Stimulated activated CD4-positive, alpha-beta T cell treated with anti-CD3 and anti-CD28 coated beads, Interleukin-12 subunit alpha, Interleukin-12 subunit beta, amount 100 ng/mL, for 4 hours (primary cell): ENCODE measurements at places on chromosomes 7 and 10.

- no peak for DNase-seq
Measured at GRCh38 chr10:107481881-107482280, 317.4 kb upstream of the SORCS1 start.

GRCh38 chr10:54139819-54140428 lies 661.1 kb downstream of the PCDH15 start:
- no peak for DNase-seq

DNA sequence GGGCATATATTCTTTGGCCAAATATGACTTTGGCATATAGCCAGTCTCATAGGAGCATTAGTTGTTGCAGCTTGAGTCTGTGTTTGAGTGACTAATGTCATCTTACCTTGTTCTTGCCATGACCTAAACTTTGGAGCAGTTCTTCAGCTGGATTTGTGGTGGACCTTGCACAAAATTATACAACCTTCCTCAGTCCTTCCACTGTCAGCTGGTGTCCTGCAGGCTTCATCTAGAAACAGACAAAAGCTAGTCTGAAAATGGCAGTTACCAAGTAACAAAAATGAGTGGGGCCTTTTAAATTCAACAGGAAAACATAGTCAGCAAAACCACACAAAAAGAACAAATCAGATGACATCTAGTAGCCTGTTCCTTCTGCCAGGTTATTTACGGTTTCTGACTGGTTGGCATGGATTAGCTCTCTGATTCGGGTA lies 59.5 kb upstream of the HECTD2 start:
- DNase-seq, result no peak

GRCh38 chr10:76024460-76025123 lies 593.2 kb downstream of the LRMDA start:
- DNase-seq, result no peak

DNA sequence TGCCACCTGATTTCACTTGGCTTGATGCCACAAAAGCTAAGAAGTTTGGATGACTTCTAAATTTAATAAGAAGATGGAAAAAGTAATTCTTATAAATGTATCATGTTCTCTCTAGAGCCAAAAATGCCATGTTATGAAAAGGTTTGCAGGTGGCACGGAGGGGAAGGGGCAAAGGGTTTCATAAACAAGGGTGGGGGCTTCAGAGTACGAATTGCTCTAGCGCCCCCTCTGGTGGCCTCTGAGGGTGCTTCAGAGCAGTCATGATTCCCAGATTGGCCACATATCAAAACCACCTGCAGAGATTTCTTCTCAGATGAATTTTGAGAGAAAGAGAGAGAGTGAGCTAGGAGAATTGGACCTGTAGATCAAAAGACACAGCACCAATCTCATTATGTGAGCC lies 208.6 kb upstream of the YAE1 start:
- DNase-seq, result no peak

DNA sequence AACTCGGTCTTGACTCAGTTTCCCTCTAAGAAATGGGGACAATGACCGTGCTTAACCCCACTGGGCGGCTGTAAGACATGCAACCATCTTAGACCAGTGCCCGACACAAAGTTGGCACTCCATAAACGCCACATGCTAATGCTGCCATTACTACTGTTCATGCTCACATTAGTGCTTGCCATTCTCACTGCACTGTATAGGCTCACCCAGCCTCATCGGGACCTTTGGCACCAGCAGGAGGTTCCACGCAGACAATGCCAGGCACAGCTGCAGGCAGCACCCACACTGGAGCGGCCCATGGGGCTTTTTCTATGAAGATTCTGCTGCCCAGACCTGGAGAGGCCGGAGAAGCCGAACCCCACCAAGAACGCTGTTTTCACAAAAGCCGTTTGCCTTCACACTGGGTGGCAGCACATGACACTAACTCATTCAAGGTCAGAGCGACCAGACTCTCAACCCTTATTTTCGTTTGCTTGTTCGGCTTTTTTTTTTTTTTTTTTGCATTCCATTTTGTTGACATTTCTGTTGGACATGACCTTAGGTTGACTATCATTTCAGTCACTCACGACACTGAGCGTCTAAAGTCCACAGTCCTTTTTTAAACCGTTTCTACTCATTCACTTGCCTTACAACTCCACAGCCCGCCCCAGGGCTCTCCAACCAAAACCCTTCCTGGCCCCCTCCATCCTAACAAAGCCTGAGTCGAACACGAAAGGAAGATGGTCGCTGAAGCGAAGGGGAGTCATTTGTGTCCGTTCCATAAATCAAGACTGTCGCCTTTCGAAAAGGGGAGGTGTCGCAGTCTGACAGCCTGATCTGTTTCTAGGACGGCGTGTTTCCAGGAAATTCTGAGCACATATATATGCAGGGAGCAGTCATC lies 124.4 kb upstream of the RNF32 start:
- no peak for DNase-seq

GRCh38 chr10:22159979-22160378 lies 57.8 kb downstream of the EBLN1 start:
- no peak for DNase-seq

GRCh38 chr7:73881352-73882046 lies 20.5 kb downstream of the TMEM270 start:
- no peak for DNase-seq

DNA sequence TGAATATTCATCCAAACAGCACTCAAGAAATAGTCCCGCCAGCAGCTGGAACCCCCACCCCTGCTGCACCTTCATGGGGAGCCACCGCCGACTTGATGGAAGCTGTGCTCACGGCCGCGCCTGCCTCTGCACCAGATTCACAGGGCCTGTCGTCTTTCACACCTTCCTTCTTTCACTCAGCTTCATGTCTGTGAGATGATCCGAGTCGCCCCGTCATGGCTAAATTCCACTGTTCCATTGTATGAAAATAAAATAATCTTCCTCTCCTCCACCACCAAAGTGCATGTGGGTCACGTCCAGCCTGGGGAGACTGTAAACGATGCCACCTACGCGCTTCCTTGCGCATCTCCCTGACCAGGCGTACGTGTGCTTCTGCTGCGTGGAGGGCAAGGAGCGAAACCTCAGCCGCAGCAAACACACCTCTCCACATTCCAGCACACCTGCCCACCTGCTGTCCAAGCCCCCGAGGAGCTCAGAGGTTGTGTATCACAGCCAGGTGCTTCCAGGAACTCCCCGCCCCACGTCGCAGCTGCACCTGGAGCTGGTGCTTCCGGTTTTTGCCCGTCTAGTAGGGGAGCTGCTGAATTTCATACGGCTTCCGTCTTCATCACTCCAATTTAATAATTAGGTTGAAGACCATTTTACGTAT lies 137.0 kb downstream of the PTPRN2 start:
- no peak for DNase-seq

DNA sequence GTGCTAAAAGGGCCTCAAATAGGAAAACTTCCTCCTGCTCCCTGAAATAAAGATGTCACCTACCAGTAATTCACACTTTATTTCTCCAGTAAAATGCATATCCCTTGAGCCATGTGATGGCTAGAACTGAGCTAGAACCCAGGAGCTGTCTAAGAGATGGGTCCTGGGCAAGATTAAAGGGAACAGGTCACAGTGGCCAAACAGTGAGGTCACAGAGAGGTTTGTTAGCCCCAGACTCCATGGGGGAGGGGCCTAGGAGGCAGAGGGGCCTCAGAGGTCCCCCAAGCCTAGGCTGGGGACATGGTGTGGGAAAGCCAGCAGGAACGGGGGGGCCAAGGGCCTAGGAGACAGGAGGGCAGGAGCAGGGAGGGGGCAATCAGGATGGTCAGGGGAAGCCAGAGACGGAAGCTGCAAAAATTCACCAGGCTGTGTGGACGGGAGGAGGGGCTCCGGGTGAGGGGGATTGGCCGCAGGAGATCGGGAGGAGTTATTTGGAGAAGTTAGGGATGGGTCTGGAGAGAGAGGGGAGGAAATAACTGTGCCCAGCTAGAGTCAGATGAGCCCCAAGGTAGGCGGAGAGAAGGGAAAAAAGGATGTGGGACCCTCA lies 3.3 kb downstream of the FBXO24 start:
- no peak for DNase-seq

- no peak for DNase-seq
Measured at GRCh38 chr10:120184547-120185337, 272.3 kb upstream of the PLPP4 start.

DNA sequence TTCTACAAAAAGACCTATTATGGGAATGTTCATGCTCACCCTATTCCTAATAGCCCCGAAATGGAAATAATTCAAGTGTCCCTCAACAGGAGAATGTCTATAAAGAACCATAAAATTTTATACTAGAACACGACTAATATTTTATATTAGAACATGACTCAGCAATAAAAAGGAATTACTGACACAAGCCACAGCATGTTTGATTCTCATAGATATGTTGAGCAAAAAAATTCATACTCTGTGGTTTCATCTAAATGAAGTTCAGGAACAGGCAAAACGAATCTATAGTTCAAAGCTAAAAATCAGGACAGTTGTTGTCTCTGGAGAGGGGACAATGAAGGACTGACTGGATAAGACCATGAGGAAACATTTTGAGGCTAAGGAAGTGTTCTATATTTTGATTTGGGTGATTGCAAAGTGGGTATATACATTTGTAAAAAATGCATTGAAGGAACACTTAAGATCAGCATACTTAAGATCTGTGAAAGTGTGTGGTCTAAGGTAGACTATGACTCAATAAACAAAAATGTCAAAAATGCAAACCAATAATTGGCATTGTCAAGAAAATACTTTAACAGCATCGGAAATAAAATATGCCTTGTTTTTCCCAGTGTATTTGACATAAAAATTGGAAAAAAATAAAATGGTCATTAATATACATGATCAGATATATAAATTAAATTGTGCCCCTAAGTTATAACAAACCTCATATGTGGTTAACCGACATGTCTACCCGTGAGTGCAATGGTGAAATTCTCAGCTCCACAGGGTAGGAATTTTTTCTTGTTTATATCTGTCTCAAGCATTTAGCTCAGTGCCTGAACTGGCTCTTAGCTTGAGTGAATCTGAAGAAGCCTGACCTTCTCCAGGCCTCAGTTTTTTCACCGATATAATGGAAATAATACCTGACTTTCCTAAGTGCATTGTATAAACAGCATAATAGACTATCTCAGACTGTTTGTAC lies 124.9 kb upstream of the CTTNBP2 start:
- no peak for DNase-seq

DNA sequence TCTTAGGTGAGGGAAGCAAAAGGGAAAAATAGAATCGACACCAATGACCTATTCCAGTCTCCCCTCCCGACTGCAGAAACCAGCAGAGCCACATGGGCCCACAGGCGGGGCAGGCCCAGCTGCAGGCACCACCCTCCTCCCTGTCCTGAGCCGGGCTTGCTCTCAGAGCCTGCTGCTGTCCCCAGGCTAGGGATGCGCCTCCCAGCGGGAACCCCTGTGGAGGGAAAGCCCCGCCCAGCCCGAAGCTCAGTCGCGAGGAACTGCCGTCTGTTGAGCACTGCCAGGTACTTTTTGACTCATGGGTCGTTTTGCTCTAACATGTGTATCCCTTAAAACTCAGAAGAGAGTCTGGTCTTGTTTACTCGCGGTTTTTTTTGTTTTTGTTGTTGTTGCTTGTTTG lies 124.5 kb upstream of the RET start:
- no peak for DNase-seq

GRCh38 chr10:61478621-61479312 lies 25.6 kb upstream of the TMEM26 start:
- no peak for DNase-seq

DNA sequence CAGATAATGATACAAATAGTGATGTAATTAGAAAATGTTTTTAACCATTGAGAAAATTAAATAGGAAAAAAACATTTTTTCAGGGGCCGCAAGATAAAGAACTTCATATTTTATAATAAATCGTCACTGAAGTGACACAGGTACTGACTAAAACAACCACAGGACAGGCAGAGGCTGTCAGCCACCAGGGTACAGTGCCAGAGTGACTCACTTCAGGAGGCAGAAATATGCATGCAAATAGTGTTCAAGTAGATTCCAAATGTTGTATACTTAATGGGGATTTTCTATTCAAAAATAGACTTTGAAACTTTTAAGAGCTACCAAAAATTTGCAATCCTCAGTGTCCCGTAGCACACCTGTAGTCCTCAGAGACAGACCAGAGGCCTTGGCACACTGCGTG lies 68.6 kb downstream of the FRMPD2 start:
- DNase-seq, result no peak

- no peak for DNase-seq
Measured at GRCh38 chr10:11387551-11388222, 223.8 kb downstream of the USP6NL start.

- no peak for DNase-seq
Measured at GRCh38 chr7:80764132-80764531, 125.7 kb downstream of the CD36 start.

- DNase-seq, result no peak
Measured at GRCh38 chr7:127870231-127870907, 160.9 kb downstream of the LRRC4 start.

DNA sequence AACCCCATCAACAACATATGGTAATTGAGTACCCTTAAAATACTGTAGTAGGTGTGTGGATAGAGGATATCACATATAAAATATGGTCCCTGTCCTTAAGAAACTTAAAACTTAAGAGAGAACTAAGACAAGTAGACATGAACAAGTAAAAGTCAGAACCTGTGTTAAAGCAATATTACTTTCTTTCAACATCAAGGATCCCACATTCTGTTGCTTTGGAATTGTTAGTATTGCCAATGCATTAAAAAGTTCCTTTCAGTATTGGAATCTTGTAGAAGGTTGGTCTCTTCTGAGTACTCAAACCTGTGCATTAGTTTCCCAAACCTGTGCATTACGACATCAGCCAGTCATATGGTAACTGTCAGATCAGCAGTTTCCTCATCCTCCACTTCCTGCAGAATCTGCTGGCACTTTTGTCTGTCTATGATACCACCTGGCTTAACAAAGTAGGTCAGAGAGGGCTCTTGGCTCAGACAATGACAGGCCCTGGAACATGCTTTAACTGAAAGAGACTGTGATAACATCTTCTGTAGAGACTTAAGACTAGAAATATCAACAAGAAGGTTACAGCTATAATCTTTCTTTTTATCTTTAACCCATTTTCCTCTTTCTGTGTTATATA lies 56.5 kb downstream of the CCDC71L start:
- no peak for DNase-seq

- DNase-seq, result no peak
Measured at GRCh38 chr7:51101111-51101757, 215.4 kb downstream of the COBL start.

DNA sequence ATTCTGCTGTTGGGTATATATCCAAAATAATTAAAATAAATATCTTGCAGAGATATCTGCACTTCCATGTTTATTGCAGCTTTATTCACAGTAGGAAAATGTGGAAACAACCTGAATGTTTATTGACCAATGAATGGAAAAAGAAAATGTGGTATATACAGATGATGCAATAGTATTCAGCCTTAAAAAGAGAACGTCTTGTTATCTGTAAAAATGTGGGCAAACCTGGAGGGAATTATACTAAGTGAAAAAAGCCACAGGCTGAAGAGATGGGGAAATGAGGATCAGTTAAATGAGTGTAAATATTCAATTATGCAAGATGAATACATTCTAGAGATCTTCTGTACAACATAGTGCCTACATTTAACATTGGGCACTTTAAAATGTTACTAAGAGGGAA lies 766.1 kb upstream of the IGFBP3 start:
- DNase-seq, result no peak

GRCh38 chr10:104498347-104499081 lies 142.6 kb upstream of the SORCS3 start:
- DNase-seq, result no peak
